Ovary (tissue), 10 donors: ENCODE measurements at places on chromosomes 7 and 10.
A peak's percentile ranks its signal among the peaks of the same experiment; 100 is the strongest.

- peak; percentile 53 for DNase-seq
Observed at GRCh38 chr7:44633254-44634186, 27.1 kb downstream of the OGDH start.

DNA sequence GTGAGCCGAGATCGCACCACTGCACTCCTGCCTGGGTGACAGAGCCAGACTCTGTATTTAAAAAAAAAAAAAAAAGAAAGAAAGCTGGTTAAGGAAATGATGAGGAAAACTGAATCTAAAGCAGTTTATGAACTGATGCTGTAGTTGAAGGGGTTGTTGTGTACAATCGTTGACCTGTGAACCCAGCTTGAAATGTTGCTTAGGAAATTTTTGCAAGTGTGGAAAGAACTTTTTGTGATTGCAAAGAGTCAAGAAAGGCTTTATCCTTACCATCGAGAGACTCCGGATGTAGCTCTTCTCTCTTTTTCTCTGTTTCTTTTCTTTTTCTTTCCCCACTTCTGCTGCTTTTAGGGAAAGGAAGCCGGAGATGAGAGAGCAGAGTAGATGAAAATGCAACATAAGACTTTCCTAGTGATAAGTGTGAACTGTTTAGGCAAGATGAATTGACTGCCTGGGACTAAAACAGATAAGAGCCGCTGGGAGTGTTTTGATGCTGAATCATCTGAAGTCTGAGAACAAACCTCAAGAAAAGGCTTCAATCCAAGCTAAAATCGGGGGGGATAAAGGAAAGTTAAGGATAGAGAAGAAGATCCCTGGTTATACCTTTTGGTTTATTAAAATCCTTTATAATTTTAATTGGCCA lies 69.0 kb downstream of the TAF3 start:
- no peak for DNase-seq

DNA sequence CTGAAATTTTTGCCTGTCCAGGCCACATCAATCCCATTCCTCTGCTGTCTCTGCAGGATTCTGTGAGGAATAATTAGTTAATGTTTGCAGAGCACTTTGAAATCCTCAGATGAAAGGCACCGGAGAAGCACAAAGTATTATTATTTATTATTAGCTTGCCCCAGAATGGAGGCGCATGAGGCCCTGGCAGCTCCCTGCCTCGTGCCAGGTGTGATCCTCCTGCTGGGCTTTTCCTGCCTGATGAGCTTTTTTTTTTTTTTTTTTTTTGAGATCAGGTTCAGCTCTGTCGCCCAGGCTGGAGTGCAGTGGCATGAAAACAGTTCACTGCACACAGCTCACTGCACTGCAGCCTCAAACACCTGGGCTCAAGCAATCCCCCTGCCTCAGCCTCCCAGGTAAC lies 65.2 kb downstream of the TCF7L2 start:
- no peak for DNase-seq

- DNase-seq = no peak
Observed at GRCh38 chr10:6279540-6280267, 77.0 kb downstream of the PFKFB3 start.

GRCh38 chr10:130898381-130898780 lies 413.1 kb downstream of the TCERG1L start:
- DNase-seq = no peak

GRCh38 chr7:107105591-107106245 lies 61.2 kb downstream of the PRKAR2B start:
- DNase-seq = no peak

DNA sequence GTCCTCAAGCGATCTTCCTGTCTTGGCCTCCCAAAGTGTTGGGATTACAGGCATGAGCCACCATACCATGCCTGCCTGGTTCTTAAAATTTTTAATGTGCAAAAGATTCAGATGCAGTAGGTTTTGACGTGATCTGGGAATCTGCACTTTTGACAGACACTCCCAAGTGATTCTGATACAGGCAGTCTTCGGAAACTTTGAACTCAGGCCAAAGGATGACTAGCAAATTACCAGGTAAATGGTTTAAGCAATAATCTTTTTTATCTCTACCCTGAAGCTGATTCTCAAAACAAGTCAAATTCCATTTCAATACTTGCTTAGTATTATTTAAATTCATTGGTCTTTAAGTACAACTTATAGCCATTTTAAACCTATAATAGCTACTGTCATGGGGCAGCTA lies 2.6 kb upstream of the ADO start:
- no peak for DNase-seq

DNA sequence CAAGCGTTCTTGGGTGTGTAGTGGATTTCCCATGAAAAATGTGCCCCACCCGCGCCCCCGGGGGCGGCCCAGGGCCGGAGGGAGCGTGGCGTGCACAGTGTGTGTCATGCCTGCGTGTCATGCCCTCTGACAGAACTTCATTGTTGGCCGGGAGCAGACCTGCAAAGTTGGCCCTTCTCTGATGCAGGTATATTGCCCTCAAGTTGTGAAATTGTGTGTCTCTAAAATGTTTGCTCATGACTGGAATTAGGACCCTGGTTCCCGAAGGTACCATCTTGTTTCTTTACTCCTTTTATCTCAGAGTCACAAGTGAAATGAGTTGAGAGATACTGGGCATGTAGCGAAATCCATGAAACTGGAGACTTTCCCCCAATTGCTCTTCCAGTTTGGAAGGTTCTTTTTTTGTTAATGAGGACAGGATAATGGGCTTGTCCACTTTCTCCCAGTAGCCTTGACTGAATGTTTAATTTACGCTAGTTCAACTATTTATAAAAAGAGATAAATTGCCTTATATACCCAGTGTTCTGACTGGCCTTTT lies 26.2 kb downstream of the ADK start:
- DNase-seq = no peak

- DNase-seq = no peak
Observed at GRCh38 chr10:114393482-114393881, 10.8 kb downstream of the AFAP1L2 start.

DNA sequence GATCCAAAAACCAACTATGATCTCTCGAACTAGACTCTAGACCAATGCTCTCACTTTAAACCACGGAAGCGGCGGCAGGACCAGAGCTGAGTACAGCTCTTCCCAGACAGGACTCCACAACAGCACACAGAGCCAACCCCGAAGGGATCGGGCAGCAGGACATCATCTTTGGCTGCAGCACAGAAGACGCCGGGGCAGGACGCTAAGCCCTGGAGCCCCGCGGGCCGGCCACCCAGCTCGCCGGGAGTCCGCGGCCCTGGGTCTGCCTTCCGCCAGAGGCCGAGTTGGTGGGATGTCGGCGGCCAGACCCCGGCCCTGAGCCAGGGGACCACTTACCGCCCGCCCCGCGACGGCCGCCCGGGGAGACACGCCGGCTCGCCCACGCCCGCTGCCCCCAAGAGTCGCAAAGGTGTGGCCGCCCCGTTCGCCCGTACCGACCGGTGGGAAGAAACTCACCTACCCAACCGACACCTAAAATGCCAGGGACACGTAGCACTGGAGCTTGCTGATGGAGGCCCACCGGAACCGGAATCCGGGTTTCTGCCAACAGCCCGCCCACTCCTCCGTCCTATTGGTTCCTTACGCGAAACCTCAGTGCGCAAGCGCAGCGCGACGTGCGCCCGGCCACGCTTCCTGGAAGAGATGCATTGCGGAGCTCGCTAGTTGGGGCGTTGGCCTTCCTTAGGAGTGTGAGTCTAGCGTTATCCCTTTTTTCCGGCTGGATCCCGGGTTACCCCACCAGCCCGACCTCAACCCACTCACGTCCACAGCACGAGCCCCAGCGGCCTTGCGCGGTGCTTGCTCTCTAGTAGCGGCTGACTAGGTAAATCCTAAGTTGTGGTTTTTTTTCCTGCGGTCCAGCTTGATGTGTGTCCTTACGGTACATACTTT lies at the start of gene SEC61G:
Gene SEC61G, minus strand, starts transcription at position 510 of the 891 bp plus-strand sequence. CDS start 1,623 bp downstream, outside the sequence.
- peak; percentile 98 for DNase-seq

GRCh38 chr10:95308389-95309302 lies 17.8 kb upstream of the PDLIM1 start:
- peak; percentile 57 for DNase-seq

DNA sequence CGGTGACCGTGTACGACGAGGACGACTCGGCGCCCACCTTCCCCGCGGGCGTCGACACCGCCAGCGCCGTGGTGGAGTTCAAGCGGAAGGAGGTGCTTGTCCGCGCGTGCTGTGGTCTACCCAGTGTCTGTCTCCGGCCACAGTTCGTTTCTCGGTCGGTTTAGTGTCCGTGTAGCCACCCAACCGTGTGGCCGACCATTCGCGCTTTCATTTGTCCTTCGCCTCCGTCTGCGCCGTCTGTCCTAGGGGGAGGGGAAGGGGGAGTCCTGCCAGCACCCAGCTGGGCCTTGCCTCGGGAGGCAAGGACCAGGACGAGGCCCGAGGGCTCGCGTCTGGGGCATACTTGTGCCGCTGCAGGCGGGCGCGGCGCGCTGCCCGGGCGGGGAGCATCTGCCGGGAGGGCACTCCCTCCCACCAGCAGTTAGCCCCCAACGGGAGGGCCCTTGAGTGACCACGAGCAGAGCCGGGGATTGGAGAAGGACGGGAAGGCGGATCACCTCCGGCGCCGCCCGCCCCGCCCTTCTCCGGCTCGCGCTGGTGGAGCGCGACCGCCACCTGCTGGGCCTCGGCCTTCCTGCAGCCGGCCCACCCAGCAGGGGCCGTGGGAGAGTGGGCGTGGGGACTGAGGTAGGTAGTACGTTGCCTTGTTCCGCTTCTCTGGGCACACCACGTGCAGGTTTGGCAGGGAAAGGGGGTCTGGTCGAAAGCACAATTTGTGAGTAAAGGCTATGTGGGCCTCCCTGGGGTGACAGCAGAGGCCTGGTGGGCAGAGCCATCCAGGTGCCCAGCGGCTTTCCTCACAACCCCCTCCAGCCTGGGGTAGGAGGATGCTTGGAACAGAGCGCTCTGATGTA lies 28.5 kb downstream of the RET start:
- peak; percentile 86 for DNase-seq

- DNase-seq = no peak
Observed at GRCh38 chr7:16079723-16080122, 341.6 kb downstream of the CRPPA start.

DNA sequence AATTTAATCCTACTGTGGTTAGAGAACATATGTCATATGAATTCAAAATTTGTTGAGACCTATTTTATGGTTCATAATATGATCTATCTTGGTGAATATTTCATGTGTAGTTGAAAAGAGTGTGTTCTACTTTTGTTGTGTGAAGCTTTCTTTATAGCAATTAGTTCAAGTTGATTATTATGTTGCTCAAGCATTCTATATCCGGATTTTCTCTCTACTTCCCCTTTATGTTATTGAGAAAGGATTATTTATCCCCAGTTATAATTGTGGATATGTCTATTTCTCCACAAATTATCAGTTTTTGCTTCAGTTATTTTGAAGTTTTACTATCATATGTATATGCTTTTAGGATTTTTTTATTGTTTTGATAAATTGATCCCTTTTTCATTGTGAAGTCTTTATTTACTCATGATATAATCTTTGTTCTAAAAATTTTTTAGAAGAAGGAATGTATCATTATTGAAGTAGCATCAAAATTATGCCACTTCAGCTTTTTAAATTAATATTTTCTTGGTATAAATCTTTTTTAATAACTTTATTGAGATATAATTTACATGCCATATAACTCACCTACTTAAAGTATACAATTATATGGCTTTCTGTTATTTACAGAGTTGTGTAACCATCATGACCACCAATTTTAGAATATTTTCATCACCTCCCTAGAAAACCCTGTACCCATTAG lies 12.0 kb upstream of the MEST start:
- no peak for DNase-seq
